Naive thymus-derived CD4-positive, alpha-beta T cell (primary cell): ENCODE measurements at places on chromosomes 7 and 10. TPM values are rescaled to one million over a fixed set of nuclear protein-coding genes. Genes with fewer than 3 reads are reported as not detected.

DNA sequence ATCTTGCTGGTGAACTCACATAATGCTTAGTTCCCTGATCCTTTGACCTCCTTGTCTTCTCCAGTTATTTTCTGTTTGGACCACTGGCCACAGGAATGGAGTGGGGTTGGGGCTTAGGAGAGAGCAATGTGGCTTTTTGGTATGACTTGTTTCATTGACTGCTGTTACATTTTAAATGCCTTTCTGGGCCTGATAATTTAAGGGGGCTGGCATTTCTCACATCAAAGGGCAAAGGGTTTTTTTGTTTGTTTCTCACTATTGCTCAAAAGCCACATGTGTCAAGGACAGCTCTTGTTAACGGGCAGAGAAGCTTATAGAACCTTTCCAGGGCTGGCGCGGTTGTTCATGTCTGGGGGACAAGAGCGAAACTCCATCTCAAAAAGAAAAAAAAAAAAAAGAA, 161.2 kb upstream of the TNRC18 start:
- no peak for DNase-seq
- H3K4me3 ChIP-seq: no peak overlapping the region
- no peaks in the 10 kb centered on the region for H3K4me1 ChIP-seq
- no peak overlapping the region for H3K27ac ChIP-seq

DNA sequence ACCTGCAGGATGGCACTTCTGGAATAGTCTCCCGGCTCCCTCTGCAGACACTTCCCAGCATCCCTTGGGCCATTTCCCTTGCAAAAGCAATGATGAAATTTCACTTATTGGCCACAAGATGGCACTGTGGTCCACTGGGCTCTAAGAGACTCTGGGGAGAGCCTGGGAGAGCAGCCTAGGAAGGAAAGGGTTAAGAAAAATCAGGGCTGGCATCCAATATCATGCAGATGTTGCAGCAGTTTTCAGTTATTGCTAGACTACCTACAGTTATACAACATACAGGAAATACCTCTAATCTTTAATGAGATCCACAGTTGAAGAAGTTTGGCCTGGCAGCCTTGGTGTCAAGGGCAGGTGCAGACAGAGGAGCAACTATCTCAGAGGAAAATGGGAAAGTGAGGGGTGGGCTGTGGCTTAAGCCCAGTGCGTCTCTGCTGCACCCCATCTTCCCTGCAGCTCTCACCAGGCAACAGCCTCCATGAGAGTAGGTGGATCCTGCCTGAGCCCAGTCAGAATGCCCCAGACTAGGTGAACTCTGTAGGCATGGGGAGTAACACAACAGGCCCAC, 100.2 kb upstream of the PRSS58 start:
- H3K27me3 ChIP-seq: no peaks in the 10 kb centered on the region
- peak; percentile 46 for DNase-seq
- peaks cover 30% of the 10 kb centered on the region for H3K4me1 ChIP-seq
- no peak overlapping the region for H3K27ac ChIP-seq
- H3K4me3 ChIP-seq: no peak overlapping the region

DNA sequence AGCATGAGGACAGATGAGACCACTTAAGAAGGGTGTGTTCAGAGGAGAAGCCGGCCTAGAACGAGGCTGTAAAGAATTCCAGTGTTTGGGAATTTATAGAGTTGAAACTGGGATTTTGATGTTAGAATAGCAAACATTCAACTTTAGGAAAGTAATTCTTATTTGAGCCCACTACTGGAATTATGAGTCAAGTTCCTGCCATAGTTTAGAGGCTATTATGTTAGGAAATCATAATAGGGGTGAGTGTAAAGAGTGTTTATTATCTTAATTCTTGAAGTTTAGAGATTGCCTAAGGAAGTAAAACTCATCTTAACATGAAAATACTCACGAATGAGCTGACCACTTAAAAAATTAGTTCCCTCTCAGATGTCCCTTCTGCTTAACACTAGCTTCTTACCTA, 2.1 kb downstream of the CBLL1 start:
- DNase-seq: no peak
- peaks cover 20% of the 10 kb centered on the region for H3K36me3 ChIP-seq
- H3K4me3 ChIP-seq: peak overlapping the region; percentile 24
- H3K27me3 ChIP-seq: no peaks in the 10 kb centered on the region
- peak overlapping the region; percentile 99 for H3K27ac ChIP-seq

DNA sequence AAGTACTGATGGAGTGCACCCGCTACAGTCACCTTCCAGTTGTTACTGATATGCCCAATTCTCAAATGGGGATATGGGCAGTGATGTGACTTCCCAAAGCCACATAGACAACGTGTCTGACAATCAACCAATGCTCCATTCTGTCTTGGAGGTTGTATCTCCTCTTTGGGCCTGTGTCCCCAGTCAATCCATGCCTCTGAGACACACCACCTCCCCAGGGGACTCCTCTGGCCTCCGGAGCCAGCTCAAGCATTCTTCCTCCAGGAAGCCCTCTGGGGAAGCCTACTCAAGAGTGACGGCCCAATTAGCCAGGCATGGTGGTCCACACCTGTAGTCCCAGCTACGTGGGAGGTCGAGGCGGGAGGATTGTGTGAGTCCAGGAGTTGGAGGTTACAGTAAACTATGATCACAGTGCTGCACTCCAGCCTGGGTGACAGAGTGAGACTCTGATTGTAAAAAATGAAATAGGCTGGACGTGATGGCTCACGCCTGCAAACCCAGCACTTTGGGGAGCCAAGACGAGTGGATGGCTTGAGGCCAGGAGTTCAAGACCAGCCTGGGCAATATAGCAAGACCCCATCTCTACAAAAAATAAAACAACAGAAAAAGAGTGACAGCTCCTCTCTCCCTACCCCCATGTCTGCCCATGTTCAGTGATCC, 99.5 kb upstream of the TNRC18 start:
- H3K4me3 ChIP-seq: no peak overlapping the region
- no peak overlapping the region for H3K27ac ChIP-seq
- H3K4me1 ChIP-seq: peaks cover 3% of the 10 kb centered on the region
- no peaks in the 10 kb centered on the region for H3K27me3 ChIP-seq
- peak; percentile 6 for DNase-seq
- peaks cover 9% of the 10 kb centered on the region for H3K36me3 ChIP-seq

- H3K4me1 ChIP-seq: no peaks in the 10 kb centered on the region
- no peak overlapping the region for H3K4me3 ChIP-seq
- DNase-seq: no peak
- H3K27me3 ChIP-seq: no peaks in the 10 kb centered on the region
These were observed 124.2 kb downstream of the ARHGAP22 start for GRCh38 chr10:48480397-48481374.

GRCh38 chr7:40986351-40986873, 716.5 kb downstream of the INHBA start:
- no peaks in the 10 kb centered on the region for H3K4me1 ChIP-seq
- no peaks in the 10 kb centered on the region for H3K36me3 ChIP-seq
- H3K27me3 ChIP-seq: no peaks in the 10 kb centered on the region
- H3K4me3 ChIP-seq: no peak overlapping the region
- no peak for DNase-seq

DNA sequence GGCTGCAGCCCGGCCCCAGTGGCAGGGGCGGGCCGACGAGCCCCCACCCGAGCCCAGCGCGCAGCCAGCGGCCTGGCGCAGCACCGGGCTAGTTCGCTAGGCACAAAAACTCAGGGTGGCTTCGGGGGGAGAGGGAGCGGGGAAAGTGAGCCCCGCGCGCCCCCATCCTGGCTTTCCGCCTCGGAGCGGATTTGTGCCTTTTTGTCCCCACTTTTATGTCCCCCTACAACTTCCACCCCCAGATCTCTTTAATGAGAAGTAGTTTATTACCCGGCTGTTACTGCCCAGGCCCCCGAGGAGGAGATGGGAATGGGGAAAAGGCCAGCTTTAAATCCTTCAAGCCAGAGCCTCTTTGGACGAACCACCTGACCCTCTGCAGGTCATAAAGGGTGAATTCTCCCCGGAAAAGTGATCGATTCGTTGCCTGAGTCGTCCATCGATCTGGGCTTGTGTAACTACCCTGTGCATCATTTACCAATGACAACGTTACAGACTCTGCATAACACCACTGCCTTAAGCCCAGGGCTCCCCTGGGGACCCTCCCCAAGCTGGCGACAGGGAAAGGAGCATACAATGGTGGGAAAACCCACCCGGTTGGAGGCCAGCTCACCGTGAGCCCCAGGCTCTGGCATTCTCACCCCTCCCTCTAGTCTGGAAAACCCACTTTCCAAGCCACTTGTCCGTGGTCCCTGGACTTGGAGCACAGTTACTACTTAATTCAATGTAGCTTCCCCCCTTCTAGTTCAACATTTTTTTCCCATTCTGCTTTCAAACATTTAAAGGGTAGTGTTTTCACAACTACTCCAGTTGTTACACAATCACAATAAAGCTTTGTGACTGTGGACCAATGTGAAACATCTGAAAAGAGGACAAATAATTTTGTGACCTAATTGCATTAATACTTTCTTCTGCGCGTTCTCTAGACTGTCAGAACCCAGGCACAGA, 748 bp upstream of the SH3PXD2A start:
- DNase-seq: no peak
- H3K36me3 ChIP-seq: no peaks in the 10 kb centered on the region
- no peak overlapping the region for H3K4me3 ChIP-seq

- H3K27me3 ChIP-seq: no peaks in the 10 kb centered on the region
- H3K4me3 ChIP-seq: no peak overlapping the region
- no peak for DNase-seq
- no peak overlapping the region for H3K27ac ChIP-seq
These were observed 40.6 kb downstream of the AKR1B15 start for GRCh38 chr7:134589491-134589941.

DNA sequence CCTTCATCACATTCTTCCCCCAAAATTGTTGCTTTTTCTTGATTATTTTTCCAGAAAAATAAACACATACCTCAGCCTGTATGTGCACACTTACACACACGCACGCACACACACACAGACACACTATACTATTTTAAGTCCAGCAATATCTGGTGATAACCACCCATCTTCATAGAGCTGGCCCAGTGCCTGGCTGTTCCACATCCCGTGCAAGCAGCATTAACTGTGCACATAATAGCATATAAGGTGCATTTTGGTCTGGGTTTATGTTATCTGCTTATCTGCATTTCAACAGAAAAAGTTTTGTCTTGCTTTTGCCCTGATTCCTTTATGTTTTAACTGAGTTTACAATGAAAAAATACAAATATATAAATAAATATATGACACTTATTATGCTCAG, 143.1 kb upstream of the KLF6 start:
- no peaks in the 10 kb centered on the region for H3K27me3 ChIP-seq
- H3K4me3 ChIP-seq: no peak overlapping the region
- H3K27ac ChIP-seq: no peak overlapping the region
- no peaks in the 10 kb centered on the region for H3K4me1 ChIP-seq
- DNase-seq: no peak
- no peaks in the 10 kb centered on the region for H3K36me3 ChIP-seq

Gene POLR2J
- 47.7 and 48.9 TPM in 2 replicates for total RNA-seq

DNA sequence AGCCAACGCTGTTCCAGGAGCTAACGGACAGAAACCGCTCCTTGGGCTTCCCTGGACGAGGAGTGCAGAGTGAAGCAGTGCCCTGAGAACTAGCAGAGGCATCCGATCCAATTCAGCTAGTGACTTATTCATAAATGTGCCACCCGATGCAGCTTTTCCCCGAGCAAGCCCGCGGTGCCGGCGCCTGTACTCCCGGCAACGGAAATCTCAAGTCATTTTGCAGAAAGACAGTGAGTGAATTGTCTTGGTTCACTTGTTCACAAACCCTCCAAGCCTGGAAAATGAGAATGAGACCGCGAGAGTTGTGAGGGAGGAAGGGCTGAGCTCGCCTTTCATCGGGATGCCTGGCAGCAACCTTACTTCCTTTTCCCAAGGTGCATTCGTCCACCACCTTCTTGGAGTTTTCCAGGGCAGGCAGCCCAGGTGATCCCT, 87.5 kb downstream of the COBL start:
- H3K27ac ChIP-seq: no peak overlapping the region
- H3K27me3 ChIP-seq: no peaks in the 10 kb centered on the region
- no peak overlapping the region for H3K4me3 ChIP-seq
- H3K4me1 ChIP-seq: no peaks in the 10 kb centered on the region
- no peak for DNase-seq

DNA sequence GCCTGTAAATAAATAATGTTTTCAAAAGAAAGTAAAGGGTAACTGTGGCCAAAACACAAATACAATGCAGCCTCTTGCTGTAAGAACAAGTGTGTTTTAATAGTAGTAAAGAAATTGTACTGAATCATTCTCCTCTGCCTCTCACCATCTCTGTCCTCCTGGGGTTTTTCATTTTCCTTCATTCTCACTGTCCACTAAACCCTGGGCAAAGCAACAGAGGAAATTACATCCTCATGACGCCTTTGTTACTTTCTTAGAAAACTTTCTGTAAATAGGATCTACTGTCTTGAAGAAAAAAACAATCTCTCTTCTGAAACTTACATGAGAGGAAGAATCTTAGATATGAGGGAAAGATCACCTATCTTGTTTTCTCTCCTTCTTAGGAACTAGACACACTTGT, 54.6 kb downstream of the ASB4 start:
- no peak overlapping the region for H3K4me3 ChIP-seq
- no peak for DNase-seq
- no peaks in the 10 kb centered on the region for H3K36me3 ChIP-seq

DNA sequence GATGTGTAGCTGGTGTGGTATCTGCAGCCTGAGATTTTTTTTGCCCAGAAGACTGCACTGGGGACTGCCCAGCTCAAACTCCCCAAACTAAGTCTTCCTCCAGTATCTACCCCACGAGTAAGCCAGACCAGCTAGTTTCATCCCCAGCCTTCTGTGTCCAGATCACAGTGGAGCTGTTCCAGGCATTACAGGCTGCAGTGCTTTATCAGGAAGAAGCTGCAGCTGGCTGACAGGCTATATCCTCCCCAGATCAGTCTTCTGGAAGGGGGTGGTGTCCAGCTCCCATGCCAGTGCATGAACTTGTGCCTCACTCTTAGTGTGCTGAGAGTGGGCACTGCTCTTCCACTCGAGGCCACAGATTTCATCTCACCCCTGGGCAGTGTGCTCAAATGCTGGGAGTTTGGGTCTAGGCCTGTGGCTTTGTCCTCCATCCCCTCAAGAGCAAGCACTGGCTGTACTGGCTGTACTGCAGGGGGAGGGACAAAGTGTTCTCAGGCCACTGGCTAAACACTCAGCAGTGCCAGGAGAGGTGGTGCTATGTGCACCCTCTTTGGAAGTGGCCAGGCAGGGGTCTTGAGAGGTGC, 679.1 kb upstream of the COBL start:
- H3K27ac ChIP-seq: no peak overlapping the region
- H3K27me3 ChIP-seq: no peaks in the 10 kb centered on the region
- no peak for DNase-seq

Gene KMT2C
- 77.2 and 82.5 TPM in 2 replicates for total RNA-seq

- H3K36me3 ChIP-seq: no peaks in the 10 kb centered on the region
- no peaks in the 10 kb centered on the region for H3K27me3 ChIP-seq
- H3K4me1 ChIP-seq: no peaks in the 10 kb centered on the region
- DNase-seq: no peak
These were observed 413.7 kb upstream of the GHITM start for GRCh38 chr10:83725567-83725966.

- H3K27me3 ChIP-seq: no peaks in the 10 kb centered on the region
- no peak for DNase-seq
- H3K4me3 ChIP-seq: no peak overlapping the region
- no peaks in the 10 kb centered on the region for H3K36me3 ChIP-seq
- no peaks in the 10 kb centered on the region for H3K4me1 ChIP-seq
- no peak overlapping the region for H3K27ac ChIP-seq
These were observed 81.4 kb upstream of the CAPZA2 start for GRCh38 chr7:116780966-116781365.
